ENCODE measurements at places on chromosomes 6 and 20.

- peak; percentile 40 for DNase-seq
Observed at GRCh38 chr20:461254-462198, 807 bp downstream of the TBC1D20 start.

- no peak for DNase-seq
Observed at GRCh38 chr6:110517601-110518281, 41.3 kb upstream of the SLC22A16 start.

- DNase-seq, result no peak
Observed at GRCh38 chr6:1615151-1615852, 5.6 kb downstream of the FOXC1 start.

DNA sequence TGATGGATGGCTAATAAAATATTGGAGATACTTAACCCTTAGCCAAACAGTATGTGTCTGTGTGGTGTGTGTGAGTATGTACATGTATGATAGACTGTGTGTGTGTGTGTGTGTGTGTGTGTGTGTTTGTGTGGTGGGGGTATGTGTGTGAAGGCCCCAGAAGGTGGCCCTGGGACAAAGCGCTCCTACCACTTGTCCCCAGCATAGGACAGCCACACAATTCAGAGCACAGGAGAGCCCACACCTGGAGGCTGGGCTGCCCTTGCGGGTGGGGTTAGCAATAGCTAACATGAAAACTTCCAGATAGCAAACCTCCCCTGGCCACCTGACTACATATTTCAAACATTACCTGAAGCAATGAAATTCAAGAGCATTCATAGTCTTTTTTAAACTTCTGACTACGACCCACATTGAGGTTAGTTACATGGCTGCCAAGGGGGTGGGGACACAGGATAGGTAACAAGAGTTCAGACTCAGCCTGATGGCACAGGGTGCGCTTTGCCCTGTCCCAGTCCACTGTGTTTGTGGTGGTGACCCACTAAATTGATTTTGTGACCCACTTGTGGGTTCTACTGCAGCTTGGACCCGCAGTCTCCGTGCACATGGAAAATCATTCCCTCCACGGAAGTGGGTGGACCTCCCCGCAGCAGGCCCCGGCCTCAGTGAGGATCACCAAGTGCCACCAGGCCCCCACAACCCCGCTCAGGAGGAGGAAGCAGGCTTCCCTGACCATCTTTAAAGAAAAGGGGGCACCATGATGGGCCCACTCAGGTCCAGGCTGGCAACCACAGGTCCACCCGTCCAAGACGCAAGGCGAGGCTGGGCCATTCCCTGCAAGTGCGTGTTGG, 34.8 kb downstream of the ZC3H12D start:
- no peak for DNase-seq

DNA sequence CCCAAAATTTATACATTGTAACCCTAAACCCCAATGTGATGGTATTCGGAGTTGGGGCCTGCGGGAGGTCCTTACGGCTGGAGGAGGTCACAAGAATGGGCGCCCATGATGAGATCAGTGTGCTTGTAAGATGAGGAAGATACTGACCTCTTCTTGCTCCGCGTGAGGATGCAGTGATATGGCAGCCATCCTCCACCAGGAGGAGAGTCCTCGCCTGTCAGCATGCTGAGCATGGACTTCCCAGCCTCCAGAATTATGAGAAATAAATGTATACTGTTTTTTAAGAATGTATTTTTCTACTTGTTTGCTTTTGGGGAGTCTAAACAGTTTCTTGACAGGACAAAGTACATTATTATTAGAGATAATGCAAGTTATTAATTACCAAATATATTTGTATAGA, 8.7 kb upstream of the SYNDIG1 start:
- no peak for DNase-seq

Measured in T-cell (primary cell).